CD4-positive, CD25-positive, alpha-beta regulatory T cell (primary cell): ENCODE measurements at places on chromosomes 12 and 14. TPM values are rescaled to one million over a fixed set of nuclear protein-coding genes. Genes with fewer than 3 reads are reported as not detected.

Gene L2HGDH
- 3.7 TPM for polyA plus RNA-seq

Gene CHGA
- 0.39 TPM for polyA plus RNA-seq

Gene TEX22
- 0.25 TPM for polyA plus RNA-seq

Gene VDR
- 2.2 TPM for polyA plus RNA-seq

Gene VSX2
- polyA plus RNA-seq: not detected
